ENCODE measurements at places on chromosomes 7 and 10.
A peak's percentile ranks its signal among the peaks of the same experiment; 100 is the strongest.

- no peak for DNase-seq
Observed at GRCh38 chr10:128481152-128481840, 355.1 kb upstream of the MKI67 start.

- no peak for DNase-seq
Observed at GRCh38 chr7:141486959-141487358, 64.3 kb upstream of the AGK start.

DNA sequence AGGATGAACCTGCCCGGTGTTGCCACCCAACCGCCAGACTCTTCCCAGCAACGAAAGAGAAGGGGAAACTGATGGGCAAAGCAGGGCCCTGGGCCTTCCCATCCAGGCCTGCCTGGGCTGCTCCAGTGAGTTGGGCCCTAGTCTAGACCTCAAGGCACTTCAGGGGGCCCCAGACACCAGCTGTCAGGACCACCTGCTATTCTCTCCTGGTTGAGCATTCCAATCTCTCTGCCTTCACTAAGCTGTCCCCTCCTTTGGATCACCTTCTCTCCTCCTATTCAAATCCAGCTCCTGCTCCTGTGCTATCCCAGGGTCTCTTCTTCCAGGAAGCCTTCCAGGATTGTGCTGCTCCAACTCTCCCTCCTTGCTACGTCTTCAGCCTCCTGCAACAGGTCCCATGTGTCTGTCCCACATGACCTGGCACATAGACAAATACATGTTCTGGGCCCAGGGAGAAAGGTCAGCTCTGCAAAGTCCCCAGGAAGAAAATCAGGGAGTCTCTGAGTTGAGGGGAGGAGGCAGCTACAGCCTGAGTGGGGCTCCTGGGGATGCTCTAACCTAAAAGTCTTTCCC is 3.1 kb downstream of the STX1A start:
- DNase-seq: no peak

GRCh38 chr7:113548561-113548960 is 370.2 kb downstream of the PPP1R3A start:
- no peak for DNase-seq

- no peak for DNase-seq
Observed at GRCh38 chr10:57964351-57964750, 303.3 kb downstream of the IPMK start.

DNA sequence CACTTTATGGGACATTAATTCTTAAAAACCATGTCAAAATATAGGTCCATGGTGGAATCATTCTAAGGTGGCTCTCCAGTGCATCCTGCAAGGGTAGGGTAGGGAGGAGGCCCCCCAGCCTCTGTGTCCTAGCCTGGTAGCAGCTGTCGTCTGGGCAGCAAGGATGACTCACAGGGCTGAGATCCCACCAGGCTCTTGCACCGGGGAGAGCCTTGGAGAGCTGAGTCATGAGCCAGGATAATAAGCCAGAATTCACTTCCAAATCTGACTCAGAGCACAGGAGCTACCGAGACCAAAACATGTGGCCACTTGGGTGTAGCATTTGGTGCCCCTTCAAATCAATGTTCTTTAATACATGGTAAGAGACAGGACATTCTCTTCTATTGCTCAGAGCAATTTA is 298.5 kb downstream of the NEBL start:
- DNase-seq: no peak

DNA sequence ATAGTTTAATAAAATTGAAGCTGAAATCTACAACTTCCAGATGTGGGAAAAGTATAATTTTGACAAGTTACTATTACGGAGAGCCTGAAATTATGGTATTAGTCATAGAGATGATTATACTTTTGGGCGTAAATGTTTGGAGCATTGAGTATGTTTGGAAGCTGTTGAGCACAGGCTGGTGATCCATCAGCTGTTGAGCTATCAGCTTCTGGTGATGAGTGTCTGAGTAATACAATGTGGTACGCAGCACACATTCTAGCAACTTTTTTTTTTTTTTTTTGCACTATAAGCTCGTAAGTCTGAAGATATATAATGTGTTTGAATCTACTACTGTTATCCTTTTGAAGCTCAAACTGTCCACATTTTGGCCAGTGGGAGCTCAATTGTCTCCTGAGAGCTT is 123.4 kb downstream of the ATE1 start:
- no peak for DNase-seq

- no peak for DNase-seq
Observed at GRCh38 chr7:45402480-45403218, 171.5 kb upstream of the ADCY1 start.

GRCh38 chr7:80272560-80273239 is 138.1 kb downstream of the GNAI1 start:
- DNase-seq: no peak

DNA sequence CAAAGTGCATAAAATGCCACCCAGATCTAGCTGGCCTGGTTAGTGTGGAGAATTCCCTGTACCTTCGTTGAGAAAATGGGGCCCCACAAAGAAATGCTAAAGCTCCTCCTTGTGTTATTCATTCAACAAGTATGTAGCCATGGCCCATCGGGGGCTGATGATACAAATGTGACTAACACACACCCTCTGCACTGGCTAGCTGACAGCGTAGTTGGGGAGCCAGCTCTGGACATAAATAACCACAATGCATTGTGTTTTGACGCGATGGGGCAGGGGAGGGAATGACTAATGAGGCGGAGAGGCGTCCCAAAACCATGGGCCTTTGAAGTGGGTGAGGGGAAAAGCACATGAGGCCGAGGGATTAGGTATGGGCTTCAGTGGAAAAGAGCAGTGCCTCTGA is 28.2 kb upstream of the ASL start:
- no peak for DNase-seq

DNA sequence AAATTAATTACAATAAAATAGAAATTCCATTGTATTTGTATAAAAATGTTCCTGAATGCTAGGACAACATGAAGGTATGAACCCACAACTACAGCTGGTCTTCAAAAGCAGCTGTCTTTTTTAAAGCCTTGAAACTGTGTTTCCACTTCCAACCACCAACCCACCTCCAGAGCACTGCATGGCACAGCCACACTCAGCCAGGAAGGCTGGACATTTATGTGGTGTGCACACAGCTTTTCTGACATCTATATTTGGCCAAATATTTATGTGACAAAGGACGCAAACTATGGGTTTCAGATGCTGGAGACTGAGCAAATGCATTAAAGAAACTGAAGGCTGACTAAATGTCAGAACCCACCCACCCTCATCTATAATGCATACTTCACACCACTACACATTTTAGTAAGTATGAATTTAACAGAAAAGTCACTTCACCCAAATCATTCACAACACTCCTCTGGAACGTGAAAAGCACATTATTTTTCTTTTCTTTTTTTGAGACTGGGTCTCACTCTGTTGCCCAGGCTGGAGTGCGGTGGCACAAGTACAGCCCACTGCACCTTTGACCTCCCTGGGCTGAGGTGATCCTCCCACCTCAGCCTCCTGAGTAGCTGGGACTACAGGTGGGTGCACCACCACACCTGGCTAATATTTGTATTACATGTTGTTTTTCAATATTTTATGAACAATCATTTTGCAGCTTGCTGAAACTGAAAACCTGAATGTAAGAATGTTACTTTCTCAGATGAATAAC is 27.9 kb upstream of the DAGLB start:
- DNase-seq: no peak

DNA sequence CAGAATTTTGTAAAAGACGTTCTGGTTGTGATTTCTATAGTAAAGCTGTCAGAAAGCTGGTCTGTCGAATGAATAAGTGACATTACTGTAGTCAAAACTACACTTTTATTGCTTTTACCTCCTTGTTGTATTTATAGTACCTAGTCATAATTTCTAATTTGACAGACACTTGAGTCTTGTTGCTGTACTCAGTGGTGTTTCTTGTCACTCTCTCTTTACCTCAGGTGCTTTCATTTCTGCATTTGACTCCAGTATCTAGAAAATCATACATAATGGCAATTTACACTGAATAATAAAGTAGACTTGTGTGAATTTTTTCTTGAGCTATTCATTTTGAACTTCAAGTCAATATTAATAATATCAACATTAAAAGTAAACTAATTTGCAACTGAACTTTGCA is 257.6 kb upstream of the TEX47 start:
- no peak for DNase-seq

GRCh38 chr7:40870108-40870507 is 735.3 kb downstream of the SUGCT start:
- no peak for DNase-seq

DNA sequence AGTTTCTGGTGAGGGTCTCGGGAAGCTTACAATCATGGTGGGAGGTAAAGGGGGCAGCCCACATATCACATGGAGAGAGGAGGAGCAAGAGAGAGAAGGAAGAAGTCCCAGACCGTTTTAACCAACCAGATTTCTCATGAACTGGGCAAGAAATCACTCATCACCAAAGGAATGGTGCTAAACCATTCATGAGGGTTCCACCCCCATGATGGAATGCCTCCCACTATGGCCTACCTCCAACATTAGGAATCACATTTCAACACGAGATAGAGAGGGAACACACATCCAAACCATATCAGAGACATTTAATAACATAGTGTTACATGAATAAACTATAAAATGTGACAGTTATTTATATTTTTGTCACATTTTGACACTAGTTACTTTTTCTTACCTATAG is 214.8 kb upstream of the MAGI2 start:
- DNase-seq: no peak

- no peak for DNase-seq
Observed at GRCh38 chr10:71032887-71033286, 144.5 kb upstream of the PCBD1 start.

GRCh38 chr10:119315128-119316001 is 108.0 kb downstream of the GRK5 start:
- no peak for DNase-seq

GRCh38 chr10:103998805-103999204 is 31.9 kb downstream of the SLK start:
- no peak for DNase-seq

DNA sequence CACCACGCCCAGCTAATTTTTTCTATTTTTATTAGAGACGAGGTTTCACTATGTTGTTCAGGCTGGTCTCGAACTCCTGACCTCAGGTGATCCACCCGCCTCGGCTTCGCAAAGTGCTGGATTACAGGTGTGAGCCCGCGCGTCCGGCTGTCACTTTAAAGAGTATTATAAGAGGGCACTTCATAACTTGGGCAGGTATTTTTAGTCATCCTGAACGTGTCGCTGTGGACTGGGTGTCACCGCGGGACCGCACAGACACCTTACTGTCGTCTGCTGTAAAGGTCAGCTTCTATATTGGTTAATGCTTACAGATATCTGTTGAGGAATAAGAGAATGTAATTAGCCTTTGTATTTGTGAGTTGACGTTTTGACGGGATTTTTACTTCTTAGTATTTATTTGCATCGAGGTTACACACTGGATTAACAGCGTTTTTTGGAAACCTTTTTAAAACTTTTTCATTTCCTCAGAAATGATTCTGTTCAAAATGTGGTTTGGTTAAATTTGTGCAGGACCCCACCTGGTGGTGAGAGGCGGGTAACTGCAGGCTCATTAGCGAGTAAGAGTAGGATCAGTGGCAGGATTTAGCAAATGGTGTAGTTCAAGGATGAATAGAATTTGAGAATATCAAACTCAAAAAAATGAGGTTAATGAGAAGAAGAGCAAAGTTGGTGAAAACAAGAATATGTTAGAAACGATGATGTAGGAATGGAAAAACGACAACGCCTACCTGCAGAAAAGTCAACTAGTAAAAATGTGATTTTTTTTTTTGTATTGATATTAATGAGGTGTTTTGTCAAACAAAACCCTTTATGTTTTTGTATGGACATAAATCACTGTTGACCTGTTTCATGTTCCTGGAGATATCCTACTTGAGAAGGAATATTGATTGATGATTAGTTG is 3.2 kb downstream of the DNAJB6 start:
- peak; percentile 80 for DNase-seq

GRCh38 chr7:141287936-141288335 is 214.1 kb downstream of the TMEM178B start:
- no peak for DNase-seq

- DNase-seq: no peak
Observed at GRCh38 chr7:80027611-80028173, 106.9 kb upstream of the GNAI1 start.

GRCh38 chr7:99560834-99561736 is 2.6 kb downstream of the ZNF655 start:
- peak; percentile 34 for DNase-seq

GRCh38 chr7:134571746-134572461 is 23.0 kb downstream of the AKR1B15 start:
- no peak for DNase-seq

GRCh38 chr10:77840636-77841035 is 85.9 kb downstream of the DLG5 start:
- DNase-seq: no peak

GRCh38 chr7:2520131-2520760 is 672 bp downstream of the LFNG start:
- peak; percentile 23 for DNase-seq

GRCh38 chr10:91689731-91690168 is 56.9 kb upstream of the PPP1R3C start:
- no peak for DNase-seq

DNA sequence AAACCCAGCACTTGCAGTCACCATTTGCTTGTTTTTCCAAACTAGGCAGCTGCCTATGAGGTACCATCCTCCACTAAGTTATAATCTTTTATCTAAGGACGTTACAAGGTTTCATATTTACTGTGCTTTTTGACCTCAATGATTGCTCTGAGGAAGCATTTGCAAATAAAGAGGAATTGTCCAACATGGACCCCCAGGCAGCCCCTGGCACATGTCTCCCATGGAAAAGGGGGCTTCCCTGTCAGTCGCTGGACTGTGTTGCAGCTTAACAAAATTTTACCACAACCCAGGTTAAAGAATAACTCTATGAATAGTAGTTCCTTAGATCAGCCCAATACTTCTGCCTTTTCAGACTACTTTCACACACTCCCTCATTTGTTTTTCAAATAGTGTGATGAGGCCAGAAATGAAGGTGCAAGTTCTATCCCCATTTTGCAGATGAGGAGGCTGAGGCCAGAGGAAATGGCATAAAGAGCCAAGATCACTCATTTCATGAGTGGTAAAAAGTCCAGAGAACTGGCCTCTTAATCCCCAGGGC is 52.8 kb upstream of the ZPBP start:
- DNase-seq: no peak
